Stimulated activated CD8-positive, alpha-beta memory T cell treated with anti-CD3 and anti-CD28 coated beads, Interleukin-4, amount 100 ng/mL, for 4 hours (primary cell): ENCODE measurements at places on chromosomes 4 and X.

GRCh38 chr4:89404530-89404929 lies 96.9 kb upstream of the GPRIN3 start:
- no peak for DNase-seq

GRCh38 chr4:11424000-11424399 lies 4.7 kb downstream of the HS3ST1 start:
- DNase-seq: no peak

GRCh38 chrX:66015152-66015831 lies 24.6 kb downstream of the VSIG4 start:
- DNase-seq: no peak

DNA sequence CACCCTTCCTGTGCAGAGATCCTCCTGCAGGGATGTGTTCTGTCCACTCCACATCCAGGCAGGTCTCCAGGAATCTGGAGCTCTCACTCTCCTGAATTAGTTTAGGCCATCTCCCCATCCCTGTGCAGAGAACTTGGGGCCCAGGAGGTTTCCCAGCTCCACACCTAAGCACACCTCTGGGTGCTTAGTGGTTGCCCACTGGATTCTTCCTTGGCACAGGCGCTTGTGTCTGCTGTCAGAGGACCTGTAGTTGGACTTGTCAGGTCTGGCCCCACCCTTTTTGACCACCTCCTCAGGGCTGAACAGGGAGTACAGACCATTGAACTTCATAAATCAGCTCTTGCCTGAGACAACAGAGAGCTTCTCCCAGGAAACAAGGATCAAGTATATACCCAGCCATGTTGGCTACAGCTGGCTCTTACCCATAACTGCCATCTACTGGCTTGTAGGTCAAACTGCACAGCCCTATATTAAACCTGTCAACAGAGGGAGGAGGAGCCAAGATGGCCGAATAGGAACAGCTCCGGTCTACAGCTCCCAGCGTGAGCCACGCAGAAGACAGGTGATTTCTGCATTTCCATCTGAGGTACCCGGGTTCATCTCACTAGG lies 275.5 kb downstream of the PPARGC1A start:
- no peak for DNase-seq

GRCh38 chr4:147640331-147640730 lies 23.1 kb downstream of the TMEM184C start:
- DNase-seq: no peak

DNA sequence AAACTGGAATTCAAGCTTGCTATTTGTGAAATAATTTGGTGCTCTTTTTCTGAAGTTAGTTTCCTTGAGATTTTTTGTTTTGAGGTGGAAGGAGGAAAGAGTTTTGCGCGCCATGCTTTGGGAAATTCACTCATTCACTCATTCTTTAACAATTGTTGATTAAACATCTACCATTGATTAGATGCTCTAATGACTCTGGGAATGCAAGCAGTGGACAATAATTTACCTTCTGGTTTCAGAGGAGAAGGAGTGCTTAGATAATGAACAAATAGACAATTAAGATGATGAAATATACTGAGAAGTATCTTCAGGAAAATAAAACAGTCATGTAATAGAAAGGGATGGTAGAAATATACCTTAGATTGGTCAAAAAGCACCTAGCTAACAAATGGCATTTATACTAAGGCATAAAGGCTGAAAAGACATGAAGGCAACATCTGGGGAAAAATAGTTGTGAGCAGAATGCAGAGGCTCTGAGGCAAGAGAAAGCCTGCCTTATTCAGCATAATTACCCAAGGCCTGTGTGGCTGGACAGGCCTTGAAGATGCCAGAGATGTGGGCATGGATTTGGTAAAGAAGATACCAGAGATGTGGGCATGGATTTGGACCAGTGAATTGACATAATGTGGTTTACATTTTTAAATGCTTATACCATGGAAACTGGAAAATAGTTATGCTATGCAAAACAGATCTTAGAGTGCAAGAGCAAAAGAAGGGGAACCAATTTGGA lies 2.7 kb upstream of the COMMD8 start:
- DNase-seq: no peak

DNA sequence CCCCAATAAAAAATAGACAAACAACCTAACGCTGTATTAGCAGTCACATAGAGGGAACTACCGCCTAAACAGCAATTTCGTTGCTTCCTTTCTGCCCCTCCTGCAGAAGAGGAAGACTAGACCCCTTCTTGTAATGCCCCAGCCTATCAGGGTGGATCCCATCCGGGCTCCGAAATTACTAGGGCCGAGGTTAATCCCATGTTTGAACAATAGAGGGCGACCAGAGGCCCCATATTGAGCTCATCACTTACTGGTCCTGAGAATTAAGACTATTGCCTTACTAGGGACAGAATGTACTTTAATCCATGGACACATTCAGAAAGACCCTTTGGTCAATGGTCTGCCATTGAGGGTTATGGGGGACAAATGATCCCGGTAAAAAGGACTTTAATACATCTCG lies 11.8 kb upstream of the ZNF630 start:
- no peak for DNase-seq

DNA sequence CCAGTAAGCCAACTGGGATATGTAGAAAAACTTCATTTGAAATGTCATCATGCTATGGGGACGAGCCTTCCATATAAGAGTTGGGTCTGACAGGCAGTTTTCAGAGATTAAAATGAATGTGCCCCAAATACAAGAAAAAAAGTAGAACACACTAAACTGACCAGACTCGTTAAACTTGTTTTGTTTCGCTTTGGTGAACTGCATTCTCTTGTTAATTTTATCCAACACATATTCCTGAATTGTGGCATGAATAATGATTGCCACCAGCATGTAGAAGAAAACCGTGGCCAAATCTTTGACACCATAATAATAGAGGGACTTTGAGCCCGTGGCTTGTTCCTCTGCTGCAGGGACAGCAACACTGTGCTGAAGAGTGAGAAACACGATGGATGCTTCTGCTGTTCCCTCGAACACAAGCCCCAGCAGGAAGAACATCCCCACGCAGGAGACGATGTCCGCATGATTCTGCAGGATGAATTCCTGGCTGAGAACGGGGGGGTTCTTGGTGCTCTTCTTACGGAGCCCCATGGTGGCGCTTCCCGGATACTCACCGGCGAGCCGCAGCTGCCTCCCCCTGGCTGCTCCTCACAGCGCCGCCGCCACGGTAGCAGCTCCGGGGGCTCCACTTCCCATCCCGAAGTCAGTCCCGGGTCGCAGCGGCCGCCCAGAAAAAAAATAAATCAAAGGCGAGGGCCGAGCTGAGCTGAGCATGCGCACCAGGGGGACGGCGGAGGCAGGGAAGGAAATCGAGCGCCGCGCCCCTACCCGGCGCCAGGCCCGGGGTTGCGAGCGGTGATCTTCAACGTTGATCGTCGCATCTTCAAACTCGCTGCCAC lies at the start of gene TRAM1L1:
Gene TRAM1L1 (minus strand): TSS at position 711 of the 836 bp plus-strand sequence. CDS start 183 bp downstream, at position 528.
- no peak for DNase-seq

DNA sequence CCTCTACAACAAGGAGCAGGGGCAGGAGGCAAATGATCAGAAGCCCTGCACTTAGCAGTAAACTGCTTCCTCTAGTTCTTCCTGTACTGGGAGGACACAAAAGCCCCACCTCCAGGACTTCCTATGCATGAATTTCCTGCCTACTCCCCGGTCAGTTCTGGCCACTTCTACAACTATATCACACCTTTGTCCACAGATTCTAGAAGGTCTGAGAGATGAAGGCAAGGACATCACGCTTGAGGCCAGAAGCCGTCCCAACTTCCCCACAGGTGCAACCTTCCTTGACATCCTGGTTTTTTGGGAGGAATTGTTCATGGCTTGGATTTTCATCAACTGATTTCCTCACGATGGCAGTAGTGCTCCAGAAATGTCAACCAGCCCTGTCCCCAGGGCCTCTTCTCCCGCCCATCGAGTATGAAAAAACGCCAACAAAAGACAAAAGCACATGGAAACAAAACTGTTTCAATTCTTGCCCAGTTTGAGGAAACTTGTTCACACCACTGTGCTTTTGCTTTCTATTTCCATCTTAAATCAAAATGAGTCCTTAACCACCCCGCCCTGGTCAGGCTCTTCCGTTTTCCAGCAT lies 206.5 kb upstream of the STK26 start:
- no peak for DNase-seq

DNA sequence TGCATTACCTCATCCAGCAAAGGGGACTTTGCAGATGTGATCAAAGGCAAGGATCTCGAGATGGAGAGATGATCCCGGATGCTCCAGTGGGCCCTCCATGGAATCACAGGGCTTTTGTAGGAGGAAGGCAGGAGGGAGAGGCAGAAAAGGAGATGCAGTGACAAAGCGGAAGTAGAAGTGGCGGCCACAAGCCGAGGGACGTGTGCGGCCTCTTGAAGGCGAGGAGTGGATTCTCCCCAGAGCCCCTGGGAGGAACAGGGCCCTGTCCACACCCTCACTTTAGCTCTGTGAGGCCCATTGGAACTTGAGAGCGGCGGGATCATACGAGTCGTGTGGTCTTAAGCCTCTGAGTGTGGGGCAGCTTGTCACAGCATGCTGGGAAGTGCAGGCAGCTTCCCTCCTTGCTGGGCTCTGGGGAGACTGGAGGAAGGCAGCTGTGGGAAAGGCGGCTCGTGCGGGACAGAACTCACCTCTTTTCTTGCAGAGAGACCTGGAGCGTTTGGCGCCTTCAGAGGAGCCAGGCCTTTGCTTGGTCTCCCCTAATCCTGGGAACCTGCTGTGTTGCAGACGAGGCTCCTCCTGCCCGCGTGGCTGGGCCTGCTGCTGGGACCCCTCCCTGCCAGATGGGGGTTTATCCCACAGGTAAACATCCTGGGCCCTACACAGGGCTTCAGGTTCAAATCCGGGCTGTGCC lies 10.2 kb downstream of the SH3TC1 start:
- DNase-seq: no peak

GRCh38 chr4:168877511-168878491 lies 132.3 kb downstream of the CBR4 start:
- no peak for DNase-seq

DNA sequence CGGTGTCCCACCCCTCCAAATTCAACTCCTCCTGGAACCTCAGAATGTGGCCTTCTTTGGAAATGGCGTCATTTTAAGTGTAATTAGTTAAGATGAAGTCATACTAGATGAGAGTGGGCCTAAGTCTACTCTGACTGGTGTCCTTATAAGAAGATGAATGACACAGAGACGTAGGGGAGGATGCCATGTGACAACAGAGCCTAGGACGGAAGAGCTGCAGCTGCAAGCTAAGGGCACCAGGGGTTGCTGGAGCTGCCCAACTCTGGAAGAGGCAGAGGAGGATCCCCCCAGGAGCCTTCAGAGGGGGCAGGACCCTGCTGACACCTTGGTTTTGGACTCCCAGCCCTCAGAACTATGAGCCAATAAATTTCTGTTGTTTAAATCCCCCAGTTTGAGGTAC lies 115.1 kb downstream of the STK32B start:
- DNase-seq: no peak

- no peak for DNase-seq
These were observed 120.5 kb downstream of the ENPP6 start for GRCh38 chr4:184097241-184097605.

DNA sequence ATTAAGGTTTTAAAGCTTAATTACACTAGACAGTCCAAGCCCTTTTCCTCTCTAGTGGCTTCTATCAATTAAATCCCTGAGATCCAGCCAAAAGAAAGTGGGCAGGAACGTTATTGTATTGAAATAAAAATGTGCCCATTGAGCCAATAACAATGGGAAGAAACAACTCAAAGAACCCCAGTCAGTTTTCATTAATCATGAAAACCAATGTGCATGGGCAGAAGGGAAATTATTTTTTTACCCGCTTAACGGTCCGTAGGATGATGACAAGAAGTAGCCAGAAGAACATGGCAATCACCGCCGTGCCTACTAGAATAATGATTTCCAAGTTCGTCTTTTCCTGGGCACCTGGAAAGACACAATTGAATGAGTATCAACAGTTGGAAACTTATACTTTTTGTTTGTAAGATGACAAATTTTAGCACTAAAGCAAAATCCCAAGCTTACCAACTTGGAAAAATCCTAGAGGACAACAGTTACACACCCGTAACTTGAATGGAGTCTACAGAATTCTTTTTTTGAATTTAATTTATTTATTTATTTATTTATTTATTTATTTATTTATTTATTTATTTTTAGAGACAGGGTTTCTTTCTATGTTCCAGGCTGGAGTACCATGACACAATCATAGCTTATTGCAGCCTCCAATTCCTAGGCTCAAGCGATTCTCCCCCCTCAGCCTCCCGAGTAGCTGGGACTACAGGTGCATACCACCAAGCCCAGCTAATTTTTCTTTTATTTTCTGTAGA lies 26.8 kb downstream of the KDR start:
- DNase-seq: no peak

- no peak for DNase-seq
These were observed 95.1 kb downstream of the RASL11B start for GRCh38 chr4:52957220-52957686.

DNA sequence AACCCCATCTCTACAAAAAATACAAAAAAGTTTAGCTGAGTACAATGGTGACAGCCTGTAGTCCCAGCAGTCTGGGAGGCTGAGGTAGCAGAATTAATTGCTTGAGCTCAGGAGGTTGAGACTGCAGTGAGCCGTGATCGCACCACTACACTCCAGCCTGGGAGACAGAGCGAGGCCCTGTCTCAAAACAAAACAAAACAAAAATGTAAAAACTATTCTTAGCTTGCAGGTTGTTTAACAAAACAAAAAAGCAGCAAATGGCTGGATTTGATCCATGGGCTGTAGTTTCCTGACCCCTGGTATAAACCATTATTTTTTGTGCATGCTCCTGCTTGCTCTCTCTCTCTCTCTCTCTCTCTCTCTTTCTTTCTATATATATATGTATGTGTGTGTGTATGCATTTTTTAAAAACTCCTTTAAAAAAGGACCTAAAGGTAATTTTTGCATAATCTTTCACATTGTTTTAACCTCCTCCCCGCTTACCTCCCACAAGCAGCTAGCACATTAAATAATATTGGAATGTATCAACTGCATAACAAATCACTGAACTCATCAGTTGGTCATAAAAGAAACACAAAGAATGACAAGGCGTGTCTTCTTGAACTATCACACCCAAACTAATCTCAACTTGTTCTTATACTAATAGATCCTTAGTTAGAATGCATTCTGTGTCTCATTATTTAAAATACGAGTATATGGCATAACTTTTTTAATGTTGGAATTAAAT lies 4.8 kb downstream of the AREG start:
- no peak for DNase-seq

DNA sequence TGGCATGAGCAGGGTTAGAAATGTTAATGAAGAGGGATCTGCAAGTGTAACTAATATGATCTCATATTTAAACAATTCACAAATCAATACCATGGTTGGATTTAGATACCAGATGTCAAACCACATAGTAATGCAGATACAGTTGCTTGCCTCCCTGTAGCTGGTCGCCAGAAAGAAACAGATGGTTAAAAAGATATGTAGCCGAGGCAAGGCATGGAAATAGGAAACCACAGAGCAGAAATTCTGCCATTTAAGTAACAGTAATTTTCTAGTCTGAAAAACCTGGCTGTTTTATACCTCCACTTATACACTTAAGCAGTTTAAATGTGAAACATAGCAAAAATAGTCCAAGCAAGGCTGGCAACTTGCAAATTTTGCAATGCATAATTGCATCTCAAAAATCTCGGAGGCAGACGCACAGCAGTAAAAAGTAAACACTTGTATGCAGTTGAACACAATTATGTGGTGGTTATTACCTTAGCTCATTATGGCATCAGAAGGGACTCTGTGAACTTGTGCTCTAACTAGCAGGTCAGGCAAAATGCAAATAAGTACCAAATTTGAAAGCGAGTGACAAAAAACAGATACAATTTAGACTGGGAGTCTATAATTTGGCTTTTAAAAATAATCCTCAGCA lies 126.8 kb downstream of the NAA11 start:
- DNase-seq: no peak

GRCh38 chr4:19739101-19739651 lies 512.5 kb upstream of the SLIT2 start:
- no peak for DNase-seq

GRCh38 chr4:119955256-119955655 lies 111.4 kb downstream of the MAD2L1 start:
- no peak for DNase-seq
